ENCODE measurements at places on chromosomes 2 and 18.

DNA sequence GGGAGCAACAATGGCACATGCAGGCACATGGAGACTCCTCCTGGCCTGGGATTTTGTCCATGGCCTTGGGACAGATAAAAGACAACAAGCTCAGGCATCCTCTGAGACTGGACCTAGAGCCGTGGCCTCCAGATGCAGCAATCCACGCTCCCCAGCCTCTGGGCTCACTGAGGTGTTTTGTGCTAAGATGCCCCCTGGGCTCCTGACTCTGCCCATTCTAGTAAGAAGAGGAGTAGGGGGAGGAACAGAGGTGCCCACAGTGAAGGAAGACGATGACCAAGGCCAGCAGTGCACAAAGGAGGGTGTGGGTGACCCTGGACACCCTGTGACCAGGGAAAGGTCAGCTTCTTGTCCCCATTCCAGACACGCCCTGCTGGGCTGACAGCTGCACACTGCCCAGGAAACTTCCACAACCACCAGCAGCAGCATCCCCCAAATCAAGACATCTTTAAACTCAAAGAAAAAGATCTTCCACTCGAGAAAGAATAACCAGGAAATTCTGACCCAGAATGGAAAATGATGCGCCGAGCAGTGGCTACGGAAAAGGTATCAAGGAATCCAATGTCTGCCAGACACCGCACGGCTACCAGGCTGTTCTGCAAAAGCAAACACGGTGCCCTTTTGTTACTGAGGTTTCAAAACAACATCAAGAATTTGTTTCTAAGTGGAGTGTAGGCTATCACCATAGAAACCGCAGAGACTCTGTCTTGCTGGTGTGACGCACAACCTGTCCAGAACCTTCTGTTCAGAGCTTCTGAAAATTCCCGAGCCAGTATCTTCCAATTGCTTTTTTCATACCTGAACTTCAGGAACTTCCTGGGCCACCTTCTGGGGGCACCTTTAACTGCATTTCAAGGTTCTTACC, 65.5 kb downstream of the ZNF516 start:
- no peak for DNase-seq

- no peak for DNase-seq
Measured at GRCh38 chr18:43751835-43752234, 474.5 kb upstream of the SYT4 start.

DNA sequence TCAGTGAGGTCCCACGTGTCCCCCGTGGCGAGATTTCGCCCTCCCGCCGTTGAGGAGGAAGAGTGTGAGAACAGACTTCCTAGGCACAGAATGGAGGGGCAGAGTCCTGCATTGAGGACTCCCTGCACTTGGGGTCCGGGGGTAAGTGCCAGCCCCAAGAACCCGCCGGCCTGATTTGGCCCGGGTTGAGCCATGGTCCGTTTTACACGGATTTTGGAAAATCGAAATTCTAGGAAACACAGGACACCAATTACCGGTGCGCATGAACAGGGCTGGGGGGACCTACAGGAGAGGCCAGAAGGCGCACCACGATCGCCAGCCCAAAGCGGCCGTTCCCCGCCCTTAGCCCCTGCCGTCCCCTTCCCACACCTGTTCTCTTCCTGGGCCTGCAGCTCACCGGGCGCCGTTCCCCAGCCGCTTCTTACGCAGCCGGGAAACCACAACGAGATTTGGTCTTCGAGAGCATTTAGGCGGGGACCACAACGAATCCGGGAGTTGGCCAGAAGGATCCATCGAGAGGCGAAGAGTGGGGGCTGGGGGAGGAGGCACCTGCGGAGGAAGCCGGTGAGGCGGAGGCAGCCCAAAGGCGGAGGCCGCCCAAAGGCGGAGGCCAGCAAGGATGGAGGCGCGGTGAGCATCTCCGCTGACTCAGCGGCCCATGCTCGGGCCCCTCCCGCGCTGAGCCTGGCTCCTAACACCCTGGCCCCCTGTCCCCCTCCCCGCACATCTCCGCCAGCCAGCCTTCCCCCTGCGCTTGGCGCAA, 464 bp upstream of the TLX2 start:
- DNase-seq, result no peak

GRCh38 chr2:69933839-69934613, 19.1 kb downstream of the MXD1 start:
- DNase-seq, result peak; percentile 94

DNA sequence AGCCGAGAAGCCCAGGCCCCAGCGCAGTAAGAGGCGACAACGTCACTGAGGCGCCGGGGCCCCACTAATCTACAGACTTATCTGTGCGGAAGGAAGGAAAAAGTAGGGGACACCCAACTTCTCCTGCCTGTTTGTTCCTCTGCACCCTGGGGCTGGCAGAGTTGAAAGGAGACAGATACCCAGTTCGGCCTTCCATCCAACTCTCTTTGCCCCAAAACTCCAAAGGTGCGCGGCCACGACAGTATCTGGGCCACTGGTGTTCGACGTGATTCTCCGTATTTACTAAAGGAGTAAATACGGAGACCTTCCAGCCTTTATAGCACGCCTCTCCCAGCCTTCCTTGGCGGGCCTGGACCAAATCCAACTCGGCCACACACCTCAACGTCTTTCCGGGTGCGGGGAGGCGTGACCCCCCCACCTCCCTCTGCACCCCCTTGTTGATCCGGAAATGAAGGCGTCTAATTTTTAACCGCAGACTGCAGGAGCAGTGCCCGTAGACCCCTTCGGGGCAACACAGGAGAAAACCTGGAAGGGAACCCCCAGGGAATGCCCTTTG, 1.6 kb downstream of the SMAD7 start:
- peak; percentile 39 for DNase-seq

DNA sequence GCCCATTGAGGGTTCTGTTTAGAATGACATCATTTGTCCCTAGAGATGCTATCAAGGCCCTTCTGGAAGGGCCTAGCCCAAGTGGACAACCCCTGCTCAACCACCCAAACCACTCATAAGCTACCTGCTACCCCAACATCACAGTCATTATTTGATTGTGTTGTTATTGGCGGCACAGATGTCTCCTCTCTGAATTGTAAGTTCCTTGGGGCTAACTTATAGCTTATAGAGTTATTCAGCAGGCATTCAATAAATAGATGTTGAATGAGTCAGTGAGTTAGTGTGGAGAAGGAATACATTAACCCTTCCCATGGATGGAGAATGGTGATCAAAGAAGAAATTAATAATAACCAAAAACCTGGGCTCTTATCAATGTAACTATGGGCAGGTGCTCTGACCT, 80.0 kb downstream of the ACAA2 start:
- peak; percentile 43 for DNase-seq

- DNase-seq, result no peak
Measured at GRCh38 chr2:205858881-205859441, 176.7 kb downstream of the NRP2 start.

DNA sequence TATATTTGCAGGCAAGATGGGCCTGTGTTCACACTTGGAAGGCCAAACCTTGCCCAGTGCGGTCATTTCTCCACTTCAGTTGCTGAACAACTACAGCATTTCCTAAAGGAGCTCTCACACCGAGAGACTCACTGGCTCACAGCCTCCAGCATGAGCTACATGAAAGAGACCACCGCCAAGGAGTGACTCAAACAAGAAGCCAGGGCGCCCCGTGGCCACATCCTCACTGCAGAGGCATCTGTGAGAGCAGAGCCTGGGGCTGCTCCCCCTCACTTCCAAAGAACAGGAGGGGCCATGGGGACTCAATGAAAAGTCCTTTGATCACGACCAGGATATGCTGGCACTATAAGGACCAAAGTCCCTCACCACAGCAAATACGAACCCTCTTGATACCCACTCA, 50.0 kb downstream of the TMEM163 start:
- DNase-seq, result no peak

- no peak for DNase-seq
Measured at GRCh38 chr2:189542145-189542882, 38.3 kb downstream of the SLC40A1 start.

- no peak for DNase-seq
Measured at GRCh38 chr18:76579301-76579695, 84.3 kb upstream of the ZNF516 start.

DNA sequence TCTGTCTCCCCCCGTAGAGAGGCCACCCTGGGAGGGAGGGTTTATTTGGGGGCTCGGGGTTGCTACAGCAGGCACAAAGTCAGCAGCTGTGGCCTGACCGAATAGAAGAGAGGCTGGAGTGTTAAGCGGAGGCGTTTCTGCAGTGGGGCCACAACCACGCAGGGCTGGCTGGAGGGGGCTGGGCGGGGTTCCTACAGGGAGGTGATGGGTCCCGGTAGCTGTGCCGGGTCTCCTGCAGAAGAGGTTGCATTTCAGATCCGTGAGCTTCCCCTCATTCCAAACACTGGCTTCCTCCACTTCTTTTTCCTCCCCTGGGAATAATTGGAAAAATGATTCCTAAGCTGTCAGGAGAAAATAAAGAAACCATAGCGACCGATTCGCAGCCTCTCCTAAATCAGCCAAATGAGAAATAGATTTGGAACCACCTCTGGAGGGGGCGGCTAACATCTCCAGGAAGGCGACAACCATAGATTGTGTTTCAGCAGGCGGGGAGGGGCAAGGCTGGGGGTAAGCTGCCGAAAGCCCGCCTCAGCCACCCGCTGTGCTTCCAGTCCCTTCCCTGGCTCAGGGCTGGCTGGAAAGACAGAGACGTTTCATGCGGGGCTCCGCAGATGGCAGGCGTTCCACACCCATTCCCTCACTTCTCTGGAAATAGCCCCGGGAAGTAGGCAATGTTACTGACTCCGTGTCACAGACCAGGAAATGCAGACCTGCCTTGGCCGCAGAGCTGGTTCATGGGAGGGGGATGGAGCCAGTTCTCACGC, 85.6 kb upstream of the TAF1B start:
- DNase-seq, result peak; percentile 21

DNA sequence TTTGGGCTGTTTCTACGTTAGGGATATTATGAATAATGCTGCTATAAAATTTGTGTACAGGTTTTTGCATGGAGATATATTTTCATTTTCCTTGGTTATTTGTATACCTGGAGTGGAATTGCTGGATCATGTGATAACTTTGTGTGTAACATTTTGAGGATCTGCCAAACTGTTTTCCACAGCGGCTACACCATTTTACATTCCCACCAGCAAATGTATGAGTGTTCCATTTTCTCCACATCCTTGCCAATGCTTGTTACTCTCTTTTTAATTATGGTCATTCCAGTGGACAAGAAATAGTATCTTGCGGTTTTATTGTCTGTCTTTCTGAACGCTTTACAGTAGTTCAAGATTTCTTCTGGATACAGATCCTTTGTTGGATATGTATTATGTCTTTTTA, 13.6 kb downstream of the GORASP2 start:
- no peak for DNase-seq

DNA sequence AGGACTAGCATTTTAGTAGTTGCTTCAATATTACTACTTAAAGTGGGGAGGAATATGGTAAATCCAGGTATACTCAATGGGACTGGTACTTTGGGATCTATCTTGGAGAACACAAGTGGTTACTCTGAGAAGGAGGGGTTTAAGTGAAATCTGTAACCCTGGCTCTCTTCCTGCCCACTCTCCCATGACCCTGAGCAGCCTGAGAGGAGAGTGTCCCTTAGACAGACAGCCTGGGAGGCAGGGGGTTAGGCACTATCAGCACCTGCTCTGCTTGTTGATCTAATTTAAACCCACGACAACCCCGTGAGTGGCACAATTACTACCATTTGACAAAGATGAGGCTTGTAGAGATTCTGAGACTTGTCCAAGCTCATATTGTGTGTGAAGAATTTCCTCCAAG, 395.5 kb downstream of the ALK start:
- no peak for DNase-seq

DNA sequence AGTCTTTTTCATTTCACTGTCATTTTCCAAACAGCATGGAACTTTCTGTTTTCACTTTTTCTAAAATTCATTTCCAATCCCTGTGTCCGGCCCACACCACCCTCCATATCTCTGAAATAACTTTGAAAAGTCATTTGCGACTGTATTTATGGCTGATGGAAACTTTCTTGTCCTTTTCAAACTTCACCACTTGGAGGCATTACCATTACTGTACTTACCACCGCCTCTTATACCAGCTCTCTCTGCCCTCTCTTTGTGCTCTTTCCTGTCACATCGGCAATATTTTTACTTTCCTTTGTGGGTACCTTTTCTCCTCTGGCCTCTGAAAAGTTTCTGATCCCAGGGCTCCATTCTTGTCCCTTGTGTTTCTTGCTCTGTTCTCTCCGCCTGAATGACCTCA, 39.5 kb upstream of the IL1RL1 start:
- DNase-seq, result no peak

GRCh38 chr2:60526623-60527022, 26.8 kb downstream of the BCL11A start:
- DNase-seq, result no peak

DNA sequence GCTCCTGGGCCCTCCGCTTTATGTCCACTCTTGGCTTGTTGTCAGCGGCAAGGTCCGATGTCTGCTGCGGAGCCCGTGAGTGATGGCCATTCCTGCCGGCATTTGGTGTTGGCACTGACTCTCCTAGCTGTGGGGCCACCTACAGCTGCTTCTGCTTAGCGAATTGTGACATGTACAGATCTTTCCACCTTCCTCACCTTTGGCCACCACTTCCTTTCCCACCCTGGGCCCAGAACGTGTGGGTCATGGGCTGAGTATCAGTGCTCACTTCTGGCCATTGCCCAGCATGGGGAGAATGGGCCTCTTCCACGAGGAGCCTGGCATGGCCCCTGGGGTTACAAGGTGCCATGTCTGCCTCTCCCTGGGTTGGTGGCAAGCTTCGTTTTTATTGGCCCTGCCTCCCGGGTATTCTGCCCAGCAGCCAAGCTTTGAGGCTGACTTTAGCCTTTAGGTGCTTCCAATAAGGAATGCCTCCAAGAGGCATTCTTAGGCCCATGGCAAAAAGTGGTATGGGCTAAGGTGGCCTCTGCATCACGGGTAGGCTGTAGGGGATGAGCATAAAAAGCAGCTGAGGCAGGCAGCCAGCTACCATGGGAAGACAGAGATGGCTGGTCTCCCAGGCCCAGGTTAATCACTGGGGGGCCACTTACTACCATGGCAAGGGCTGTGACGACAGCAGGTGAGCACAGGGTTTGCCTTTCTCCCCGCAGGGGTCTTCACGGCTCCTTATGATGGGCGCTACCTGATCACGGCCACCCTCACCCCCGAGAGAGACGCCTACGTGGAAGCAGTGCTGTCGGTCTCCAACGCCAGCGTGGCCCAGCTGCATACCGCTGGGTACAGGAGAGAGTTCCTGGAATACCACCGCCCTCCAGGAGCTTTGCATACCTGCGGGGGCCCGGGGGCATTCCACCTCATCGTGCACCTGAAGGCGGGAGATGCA, 65.8 kb downstream of the EMILIN2 start:
- DNase-seq, result no peak

DNA sequence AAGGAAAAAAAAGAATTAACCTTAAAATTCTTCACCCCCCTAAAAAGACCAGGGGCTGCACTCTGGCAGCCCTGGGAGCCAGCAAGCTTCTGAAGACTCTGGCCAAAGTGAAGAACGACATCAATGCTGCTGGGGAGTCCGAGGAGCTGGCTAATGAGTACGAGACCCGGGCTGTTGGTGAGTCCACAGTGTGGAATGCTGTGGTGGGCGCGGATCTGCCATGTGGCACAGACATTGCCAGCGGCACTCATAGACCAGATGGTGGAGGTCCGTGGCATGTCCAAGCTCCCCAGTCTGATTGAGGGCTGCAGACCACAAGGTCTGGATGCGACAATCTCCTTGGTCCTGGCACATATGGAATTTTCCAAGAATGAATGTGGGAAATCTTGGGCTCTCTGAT, 47.4 kb downstream of the TRPM8 start:
- DNase-seq, result no peak
